ENCODE measurements at places on chromosomes 6 and 20.

- no peak for DNase-seq
Observed at GRCh38 chr20:46324379-46324778, 16.1 kb upstream of the CDH22 start.

GRCh38 chr6:43613721-43614395 is 15.2 kb downstream of the GTPBP2 start:
- DNase-seq: no peak

DNA sequence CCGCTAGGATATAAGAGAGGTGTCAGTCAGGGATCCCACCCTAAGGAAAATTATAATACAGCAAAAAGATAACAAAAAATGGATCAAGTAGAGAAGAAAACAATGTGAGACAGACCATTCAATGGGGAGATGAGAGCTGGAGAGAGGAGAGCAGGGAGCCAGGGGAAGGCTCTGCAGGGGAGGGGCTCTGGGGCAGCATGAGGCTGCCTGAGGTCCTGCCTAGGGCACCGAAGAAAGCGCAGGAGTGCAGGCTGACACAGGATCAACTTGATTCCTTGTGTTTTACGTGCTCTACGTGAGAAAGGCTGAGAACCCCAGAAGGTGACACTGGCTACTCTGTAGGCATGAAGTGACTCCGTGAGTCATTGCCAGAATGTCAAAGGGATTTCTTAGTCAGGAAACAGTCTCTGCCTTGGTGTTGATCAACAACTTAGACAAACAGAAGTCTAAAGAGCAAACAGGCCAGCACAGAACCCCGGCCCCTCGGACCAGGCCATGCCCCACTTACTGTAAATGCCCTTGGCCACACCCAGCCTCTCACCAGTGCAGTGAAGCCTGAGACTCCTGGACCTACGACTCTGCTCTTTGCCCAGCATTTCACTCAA is 290.1 kb upstream of the PRDM1 start:
- no peak for DNase-seq

DNA sequence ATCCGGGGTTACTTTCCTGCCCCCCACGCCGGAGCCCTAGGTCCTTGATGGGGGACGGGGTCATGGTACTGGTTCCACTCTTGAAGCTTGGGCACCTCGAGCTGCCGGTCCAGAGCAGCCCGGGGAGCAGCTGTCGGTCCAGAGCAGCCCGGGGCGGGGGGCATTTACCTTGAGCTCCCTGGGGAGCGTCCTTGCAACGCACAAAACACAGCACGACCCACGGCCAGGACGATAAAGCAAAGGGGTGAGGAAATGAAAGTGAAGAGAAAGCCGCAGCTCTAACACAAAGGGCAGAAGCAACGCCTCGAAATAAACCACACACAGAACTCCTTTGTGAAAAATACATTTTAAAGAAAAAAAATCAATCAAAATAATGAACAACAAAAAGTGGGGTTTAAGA is 39.1 kb downstream of the KCNQ2 start:
- DNase-seq: no peak

DNA sequence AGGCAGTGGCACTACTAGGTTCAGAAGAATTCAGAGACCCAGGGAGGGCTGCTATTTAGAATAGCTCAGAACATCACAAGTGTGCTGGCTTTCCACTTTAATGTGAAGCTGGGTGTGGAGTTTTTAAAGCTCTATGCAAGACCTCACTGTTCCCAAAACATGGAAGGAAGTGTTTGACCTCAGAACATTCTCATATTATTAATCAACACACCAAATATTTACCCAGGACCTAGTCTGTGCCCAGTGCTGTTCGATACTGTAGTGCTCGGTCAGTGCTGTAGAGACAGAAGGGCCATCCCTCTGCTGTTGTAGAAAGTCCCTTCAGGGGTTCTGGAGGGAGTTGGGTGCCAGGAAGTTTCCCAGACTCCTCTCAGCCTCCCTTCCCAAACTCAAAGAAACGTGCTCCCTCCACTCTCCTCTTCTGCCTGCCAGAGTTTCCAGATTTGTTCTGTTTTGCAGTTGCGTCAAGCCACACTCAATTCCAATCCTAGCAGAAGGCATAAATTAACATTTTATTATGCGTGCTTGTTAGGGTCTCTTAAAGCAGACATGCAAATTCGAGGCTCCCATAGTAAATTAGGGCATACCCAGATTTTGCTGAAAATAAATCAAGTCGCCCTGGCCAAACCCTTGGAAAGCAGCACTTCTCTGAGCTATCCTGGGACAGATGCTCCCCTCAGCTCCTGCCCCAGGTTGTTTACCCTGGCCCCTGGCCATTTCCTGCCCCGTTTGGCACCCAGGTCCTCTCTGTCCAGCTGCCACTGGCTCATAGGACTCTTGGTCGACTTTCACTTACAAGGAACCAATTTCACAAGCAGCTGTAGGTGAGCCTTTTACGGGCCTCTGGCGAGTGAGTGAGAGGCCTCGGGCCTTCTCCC is 248.6 kb downstream of the HIVEP2 start:
- no peak for DNase-seq

- DNase-seq: no peak
Observed at GRCh38 chr20:44962483-44962882, 2.3 kb upstream of the TOMM34 start.

- no peak for DNase-seq
Observed at GRCh38 chr6:159877256-159877808, 13.5 kb upstream of the MAS1 start.

DNA sequence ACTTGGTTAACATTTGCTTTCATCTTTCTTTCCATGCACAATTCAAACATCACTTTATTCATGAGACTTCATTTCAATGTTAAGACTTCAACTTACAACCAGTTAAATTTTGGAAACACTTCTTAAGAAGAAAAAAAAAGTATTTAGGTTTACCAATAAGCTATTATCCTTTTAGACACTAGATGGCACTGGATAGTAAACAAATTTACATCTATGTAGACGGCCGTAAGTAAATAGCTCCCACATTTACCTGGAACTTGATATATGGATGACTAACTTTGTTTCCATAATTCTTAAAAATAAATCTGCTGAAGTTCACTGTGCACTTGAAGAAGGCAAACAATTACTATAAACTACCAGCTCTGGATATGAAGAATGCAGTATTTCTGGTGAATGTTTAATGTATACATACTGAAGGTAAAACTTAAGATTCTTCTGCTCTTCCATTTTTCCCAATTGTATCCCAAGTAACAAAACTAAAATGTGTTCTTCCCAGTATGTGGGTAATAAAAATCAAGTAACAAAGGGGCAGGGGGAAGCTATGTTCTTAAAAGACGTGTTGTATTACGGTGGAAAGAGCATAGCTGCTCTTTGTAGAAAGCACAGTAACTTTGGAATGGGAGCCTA is 130.6 kb upstream of the C6orf118 start:
- no peak for DNase-seq

GRCh38 chr6:106763361-106763760 is 134.0 kb downstream of the QRSL1 start:
- DNase-seq: no peak

GRCh38 chr6:112307707-112308106 is 39.4 kb upstream of the RFPL4B start:
- DNase-seq: no peak

DNA sequence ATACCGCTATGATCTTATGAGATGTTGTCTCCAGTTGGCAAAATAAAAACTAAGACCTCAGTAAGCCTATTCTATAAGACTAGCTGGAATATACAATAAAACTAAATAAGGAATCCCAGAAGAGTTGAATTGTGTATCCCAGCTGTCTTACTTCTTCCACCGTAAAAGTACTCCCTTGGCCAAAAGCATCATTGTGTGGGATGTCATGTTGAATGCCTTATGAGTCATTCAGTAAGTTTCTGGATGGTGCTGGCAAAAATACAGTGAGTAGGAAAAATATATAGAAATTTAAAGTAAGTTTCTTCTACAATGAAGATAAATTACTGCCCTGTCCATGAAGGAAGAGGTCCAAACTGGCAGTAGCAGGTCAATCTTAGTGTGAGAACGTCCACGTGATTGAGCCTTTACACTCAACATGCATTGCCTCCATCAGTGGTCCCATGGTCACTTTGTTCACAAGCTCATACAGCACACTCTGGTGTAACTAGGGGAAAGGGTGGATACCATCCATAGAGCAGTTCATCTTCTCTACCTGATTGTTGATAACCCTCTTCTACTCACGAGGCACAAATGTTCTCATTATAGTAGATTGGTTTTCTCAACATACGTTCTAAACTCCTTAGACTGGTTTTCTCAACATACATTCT is 13.7 kb upstream of the ZNF318 start:
- DNase-seq: no peak

DNA sequence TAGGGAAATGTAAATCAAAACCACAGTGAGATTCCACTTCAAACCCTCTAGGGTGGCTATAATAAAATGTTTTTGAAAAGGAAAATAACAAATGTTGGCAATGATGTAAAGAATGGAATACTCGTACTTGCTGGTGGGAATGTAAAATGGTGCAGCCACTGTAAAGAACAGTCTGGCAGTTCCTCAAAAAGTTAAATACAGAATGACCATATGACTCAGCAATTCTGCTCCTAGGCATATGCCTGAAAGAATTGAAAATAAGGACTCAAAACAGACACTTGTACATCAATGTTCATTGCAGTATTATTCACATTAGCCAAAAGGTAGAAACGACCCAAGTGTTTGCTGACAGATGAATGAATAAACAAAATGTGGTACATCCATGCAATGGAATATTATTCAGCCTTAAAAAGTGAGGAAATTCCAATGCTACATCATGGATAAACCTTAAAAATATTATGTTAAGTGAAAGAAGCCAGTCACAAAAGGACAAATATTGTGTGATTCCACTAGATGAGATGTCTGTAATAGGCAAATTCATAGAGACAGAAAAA is 10.2 kb upstream of the RNF114 start:
- DNase-seq: no peak

GRCh38 chr6:160735523-160735922 is 33.5 kb downstream of the PLG start:
- no peak for DNase-seq

DNA sequence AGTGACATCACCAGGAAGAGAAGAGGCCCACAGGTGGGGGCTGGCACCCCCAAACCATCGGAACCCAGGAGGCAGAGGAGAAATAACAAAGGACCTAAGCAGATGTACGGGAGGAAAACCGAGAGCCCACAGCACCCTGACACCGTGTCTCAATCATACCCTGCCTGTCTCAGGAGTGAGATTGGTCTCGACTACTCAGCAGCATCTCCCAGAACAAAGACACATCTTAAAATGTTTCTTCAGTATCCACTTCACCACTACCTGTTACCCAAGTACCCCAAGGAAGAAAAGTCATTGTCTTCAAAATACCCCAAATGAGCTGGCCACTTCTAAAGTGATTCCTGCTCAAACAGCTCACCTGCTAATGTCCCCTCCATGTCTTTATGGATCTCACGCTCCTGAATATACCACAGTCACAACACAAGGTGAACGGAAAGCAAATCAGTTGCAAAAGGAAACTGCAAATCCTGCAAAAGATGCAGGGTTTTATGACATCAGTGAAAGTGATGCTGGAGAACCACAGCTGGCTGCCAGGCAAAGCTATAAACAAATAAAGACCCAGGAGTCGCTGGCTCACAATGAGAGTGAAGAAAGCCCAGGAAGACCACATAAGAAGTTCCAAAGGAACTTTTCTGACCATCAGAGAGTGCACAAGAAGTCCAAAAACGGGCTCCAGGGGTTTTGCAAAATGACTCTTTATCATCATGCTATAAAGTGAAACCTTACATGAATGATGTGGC is 44.1 kb downstream of the PREX1 start:
- DNase-seq: no peak

- no peak for DNase-seq
Observed at GRCh38 chr6:11043961-11044711, at the start of gene ELOVL2. ELOVL2 (minus strand) TSS chr6:11044305; CDS start chr6:11044230, 75 bp downstream.

- DNase-seq: no peak
Observed at GRCh38 chr6:30571762-30572082, 480 bp downstream of the ABCF1 start.

DNA sequence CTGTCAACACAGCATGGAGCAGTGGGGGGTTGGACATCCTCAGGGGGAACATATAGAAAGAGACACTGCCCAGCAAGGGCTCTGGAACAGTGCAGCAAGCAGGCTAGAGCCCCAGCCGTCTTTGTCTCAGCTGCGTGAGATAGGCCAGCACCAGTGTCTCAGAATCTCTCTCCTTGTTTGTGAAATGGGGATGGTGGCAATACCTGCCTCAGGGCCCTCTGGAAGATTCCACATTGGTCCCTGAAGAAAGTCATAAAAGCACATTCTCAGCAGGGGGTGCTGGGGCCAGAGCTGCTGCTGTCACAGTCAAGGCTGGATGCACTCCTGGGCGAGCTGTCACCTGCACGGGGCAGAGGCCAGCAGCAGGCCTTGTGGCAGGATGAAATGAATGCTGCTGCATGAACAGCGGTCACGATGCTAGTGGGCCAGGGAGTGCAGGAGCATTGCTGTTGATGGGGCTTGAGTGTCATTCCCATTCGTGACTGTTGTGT is 121.7 kb downstream of the SYCP2 start:
- no peak for DNase-seq

- DNase-seq: no peak
Observed at GRCh38 chr6:137258170-137258569, 39.0 kb upstream of the IFNGR1 start.

GRCh38 chr6:35141007-35141655 is at the start of gene TCP11:
TCP11 (minus strand) TSS chr6:35141339; CDS start chr6:35140870, 469 bp downstream.
- no peak for DNase-seq

- DNase-seq: no peak
Observed at GRCh38 chr6:162900503-162900902, 172.7 kb downstream of the PACRG start.

- no peak for DNase-seq
Observed at GRCh38 chr6:79538106-79538971, 1.1 kb upstream of the LCA5 start.

DNA sequence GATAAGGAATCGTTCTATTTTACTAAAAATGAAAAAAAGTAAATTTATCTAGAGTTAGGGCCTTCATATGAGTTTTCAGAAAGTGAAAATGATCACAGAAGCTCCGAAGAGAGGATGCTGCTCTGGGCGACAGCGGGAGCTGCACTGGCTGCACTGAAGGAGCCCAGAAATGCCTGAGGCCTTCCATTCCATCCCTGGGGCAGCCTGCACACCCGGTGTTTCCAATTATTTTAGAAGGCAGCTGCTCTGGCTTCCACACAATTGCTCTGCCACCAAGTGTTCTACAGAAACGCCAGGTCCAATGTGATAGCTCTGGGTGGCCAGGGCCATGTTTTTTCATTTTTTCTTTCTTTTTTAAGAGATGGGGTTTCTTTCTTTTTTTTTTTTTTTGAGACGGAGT is 3.6 kb downstream of the DTNBP1 start:
- DNase-seq: no peak

DNA sequence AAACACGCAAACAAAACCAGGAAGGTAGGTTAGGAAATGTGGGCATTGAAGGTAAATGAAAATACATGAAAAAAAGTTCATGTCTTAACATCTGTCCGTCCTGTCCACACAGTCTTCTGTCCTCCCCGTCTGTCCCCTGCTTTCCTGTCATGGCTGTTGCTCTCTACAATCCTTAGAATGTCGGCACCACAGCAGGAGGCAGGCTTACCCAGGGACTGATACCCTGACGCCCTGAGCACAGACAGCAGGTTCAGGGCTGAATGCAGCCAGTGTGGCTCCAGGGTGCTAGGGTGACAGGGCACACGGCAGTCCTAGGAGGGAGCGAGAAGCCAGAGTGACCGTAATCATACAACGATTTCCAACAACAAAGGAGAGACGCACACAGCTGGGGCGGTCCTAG is 123.7 kb downstream of the IRF4 start:
- no peak for DNase-seq

GRCh38 chr20:58580474-58580835 is 65.3 kb upstream of the APCDD1L start:
- DNase-seq: no peak
